ENCODE measurements at places on chromosomes 3 and 15.

GRCh38 chr15:51232581-51232980 is 105.8 kb downstream of the CYP19A1 start:
- no peak for DNase-seq

DNA sequence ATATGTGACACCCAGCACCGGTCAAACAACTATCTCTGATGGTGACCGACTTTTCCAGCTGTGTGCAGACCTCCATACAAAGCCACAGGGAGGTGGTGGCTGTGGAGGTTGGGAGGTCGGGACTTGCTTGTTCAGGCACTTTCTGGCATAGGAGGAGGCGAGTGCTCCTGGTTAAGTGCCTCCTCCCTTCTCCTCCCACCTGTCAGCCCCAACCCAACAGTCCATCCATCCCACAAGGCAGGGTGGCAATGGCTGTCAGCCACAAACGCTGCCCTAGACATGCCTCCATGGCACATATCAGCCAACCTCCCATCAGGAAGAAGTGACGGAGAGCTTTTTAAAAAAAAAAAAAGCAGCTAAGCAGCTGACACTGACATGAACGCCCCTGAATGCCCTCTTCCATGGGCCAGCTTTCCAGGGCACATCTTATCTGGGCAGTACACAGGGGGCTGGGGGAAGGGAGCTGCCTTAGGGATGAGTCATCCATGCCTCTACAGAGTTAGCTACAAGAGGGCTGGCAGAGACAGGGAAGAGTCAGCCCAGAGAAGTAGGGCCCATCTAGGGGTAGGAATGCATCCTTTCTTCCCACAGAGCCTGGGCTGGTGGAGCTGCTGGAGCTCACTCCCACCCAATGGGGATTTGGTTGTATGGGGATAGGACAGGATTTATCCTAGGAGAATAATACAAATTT is 41.2 kb downstream of the CCDC12 start:
- DNase-seq: peak; percentile 83

- DNase-seq: no peak
These were observed at the start of gene SV2B for GRCh38 chr15:91099995-91100813. Gene SV2B, plus strand, starts transcription at chr15:91100257. Its CDS starts 126,007 bp downstream, at chr15:91226264.

DNA sequence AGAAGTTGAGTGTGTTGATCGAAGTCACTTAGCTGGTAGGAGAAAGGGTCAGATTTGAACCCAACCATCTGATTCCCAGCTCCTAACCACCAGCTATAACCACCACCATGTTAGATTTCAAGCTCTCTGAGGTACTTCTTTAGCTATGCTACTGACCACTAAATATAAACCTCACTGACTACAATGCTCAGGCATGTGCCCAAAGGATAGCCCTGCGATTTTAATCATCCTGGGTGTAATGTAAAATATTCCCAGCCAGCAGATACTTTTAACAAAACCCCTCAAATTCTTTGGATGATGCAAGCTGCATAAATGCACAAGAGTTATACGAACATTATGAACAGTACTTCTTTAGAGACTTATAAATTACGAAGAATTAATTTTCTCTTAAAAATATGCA is 115.2 kb upstream of the TSC22D2 start:
- DNase-seq: no peak

GRCh38 chr3:11154036-11154952 is at the start of gene HRH1:
Gene HRH1, plus strand, starts transcription at chr3:11154493. Its CDS starts 104,545 bp downstream, at chr3:11259038.
- peak; percentile 31 for DNase-seq

GRCh38 chr15:42836251-42836650 is 84.3 kb downstream of the TTBK2 start:
- no peak for DNase-seq

DNA sequence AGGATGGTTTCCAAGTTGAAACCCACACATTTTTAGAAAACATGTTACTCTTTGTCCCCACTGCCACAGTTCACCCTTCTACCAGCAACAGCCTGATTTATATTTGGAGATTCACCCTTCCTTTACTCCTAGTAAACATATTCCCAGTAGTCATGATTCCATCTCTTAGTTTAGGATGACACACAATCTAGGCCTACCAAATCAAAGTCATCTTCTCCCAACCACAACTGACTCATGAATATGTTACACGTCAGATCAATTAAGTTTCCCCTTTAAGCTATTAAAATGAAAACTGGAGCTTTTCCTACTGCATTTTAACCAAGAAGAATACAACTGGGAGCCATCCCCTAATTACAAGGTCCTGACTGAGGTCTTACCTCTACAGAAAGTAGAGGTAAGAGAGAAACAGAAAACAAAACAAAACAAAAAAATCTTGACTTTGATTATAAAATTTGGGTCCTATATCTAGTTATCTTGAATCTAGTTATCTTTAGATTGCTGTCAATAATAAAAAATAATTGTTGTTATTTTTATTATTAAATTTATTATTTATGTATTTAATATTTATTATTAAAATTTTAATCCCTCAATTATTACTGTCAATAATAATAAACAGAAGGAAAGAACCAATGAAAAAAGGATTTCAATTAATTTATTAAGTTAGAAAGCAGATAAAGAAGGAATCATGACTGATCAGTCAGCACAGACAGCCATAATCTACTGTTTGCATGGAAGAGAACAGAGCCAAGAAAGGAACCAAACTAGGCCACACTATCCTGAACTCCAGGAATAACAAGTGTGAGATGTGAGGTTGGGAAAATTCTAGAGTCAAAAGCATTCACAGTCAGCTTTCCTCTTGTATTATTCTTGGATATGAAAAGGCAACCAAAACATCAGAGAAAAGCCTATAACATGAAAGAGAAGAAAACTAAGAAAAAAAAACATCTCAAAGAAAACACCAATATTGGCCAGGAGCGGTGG is 12.5 kb downstream of the DPH6 start:
- DNase-seq: no peak

- DNase-seq: no peak
These were observed 102.5 kb downstream of the SH3GL3 start for GRCh38 chr15:83549623-83550022.

- no peak for DNase-seq
These were observed 19.1 kb upstream of the LIMD1 start for GRCh38 chr3:45575386-45575923.

GRCh38 chr3:103513003-103513402 is 1078.2 kb downstream of the ZPLD1 start:
- DNase-seq: no peak

GRCh38 chr15:48992096-48992495 is 28.4 kb upstream of the SHC4 start:
- DNase-seq: no peak

GRCh38 chr3:175957427-175957826 is 1098.3 kb downstream of the NAALADL2 start:
- DNase-seq: no peak

DNA sequence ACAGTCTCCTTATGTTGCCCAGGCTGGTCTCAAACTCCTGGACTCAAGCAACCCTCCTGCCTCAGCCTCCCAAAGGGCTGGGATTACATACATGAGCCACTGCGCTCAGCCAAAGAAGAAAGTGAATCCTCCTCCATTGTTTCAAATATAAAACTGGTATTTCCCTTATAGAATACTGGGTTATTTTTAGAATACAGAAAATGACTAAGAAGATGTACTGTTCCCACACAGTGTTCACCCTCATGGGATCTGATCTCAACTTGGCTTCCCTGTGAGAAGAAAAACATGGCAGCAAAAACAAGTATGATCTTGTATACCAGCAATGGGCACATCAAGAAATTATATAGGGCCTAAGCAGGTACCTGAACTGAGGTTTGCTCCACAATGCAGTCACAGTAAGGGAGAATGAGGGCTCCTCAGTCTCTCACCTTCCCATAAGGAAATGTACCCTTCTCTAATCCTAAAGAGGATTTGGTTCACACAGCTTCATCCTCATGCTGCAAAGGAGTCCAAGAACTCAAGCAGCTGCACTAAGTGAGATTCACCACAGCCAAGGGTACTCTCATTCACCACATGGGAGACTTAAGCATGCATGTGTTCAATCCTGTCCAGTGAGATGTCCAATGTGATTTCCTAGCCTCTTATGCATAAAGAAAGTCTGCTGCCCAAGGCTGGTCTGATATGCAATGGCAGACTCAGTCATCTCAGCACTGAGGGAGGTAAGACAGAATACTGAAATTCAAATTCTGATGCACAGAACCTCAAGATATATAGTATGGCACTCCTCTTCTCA is 25.8 kb downstream of the USP4 start:
- no peak for DNase-seq

GRCh38 chr3:27675287-27675686 is 46.8 kb downstream of the EOMES start:
- DNase-seq: no peak

- DNase-seq: no peak
These were observed 28.6 kb upstream of the TSC22D2 start for GRCh38 chr3:150379469-150379868.

DNA sequence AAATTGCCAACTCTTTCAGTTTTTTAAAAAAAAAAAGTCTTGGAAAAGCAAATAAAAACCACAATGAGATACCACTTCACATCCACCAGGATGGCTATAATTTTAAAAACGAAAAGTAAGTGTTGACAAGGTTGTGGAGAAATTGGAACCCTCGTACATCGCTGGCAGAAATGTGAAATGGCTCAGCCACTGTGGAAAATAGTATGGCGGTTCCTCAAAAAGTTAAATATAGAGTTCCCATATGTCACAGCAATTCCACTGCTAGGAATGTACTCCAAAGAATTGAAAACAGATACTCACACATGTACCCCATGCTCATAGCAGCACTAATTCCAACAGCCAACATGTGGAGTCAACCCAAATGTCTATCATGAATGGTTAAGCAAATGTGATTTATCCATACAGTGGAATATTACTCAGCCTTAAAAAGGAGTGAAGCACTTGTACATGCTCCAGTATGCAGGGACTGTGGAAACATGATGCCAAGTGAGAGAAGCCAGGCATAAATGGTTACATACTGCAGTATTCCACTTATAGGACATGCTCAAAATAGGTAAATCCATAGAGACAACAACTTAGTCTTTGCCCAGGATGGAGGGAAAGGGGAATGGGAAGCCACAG is 73.8 kb upstream of the PCSK6 start:
- DNase-seq: no peak

DNA sequence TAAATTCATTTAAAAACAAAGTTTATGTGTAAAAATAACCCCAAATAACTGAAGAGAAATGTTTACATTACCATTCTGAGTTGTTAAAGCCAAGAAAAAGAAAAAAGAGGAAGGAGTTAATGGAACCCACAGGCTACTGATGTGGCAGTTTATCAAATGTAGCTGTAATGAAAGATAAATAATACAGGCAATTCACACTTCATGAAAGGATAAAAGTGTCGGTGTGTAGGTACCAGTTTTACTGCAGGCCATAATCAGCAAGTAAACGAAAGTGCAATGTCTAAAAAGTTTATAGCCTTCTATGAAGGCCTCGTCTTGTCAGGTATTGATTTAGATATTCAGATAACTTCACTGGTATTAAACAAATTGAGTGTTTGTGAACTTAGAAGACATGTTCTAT is 164.6 kb downstream of the DPH6 start:
- DNase-seq: no peak

GRCh38 chr3:133930341-133930933 is 34.8 kb upstream of the RAB6B start:
- peak; percentile 58 for DNase-seq

- DNase-seq: no peak
These were observed 102.4 kb downstream of the FMN1 start for GRCh38 chr15:33091983-33092693.

DNA sequence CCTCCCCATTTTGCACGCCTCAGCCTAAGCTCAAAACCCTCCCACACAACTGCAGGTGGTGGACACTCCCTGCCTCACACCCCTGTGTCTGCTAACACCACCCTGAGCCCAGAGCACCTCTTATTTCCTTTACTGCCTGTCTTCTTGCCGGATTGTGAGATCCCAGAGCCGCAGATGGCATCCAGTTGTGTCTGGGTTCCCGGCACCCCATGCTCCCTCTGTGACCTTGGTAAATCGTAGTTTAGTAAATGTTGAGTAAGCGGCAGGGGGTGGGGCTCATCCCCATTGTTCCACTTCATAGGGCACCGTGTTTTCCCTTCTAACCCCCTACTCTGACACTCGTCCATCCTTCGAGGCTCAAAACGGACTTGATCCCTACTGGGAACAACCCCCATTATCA is 14.9 kb downstream of the SPINT1 start:
- no peak for DNase-seq

DNA sequence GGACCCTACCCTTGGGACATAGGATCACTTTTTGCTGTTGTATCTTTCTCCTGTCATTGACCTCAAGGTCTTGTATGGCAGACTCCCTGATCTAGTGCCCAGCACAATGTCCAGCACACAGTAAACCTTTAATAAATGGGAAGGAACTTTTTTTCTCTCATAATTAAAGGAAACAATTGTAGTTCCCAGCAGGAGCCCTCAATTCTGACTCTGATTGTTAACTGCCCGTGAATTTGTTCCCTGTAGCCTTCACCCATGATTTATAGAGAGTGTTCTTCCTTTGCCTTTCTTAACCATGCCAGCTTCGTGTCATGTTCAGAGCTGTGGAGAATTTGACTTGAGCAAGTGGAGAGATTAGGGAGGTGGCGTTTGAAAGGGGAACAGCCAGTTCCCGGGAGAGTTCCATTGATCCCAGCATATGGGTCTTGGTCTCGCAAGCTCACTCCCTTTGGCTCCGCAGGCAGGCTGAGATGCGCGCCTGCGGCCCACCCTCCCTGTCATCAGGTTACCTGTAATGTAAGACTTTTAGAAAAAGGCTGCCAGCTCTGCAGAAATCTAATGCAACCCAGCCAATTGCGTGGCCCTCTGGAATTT is 182.6 kb downstream of the TP63 start:
- DNase-seq: no peak

DNA sequence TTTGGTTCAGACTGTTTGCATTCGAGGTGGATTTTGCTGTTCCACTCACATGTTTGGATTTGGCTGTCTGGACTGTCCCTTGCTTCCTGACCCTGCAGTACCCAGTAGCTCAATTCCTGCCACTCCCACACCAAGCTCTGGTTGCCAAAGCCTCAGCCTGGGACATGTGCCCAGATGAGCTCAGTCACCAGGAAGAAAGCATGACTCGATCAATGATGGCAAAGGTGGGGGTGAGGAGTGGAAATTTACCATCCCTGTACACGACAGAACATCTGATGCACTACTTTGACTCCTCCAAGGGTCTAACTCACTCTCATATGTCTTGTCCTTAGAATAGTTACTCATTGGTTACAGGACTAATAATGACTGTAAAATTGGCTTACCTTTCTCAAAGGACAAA is 45.2 kb downstream of the ZNF385D start:
- no peak for DNase-seq

- DNase-seq: no peak
These were observed 60.0 kb downstream of the RPL22L1 start for GRCh38 chr3:170809975-170810357.

DNA sequence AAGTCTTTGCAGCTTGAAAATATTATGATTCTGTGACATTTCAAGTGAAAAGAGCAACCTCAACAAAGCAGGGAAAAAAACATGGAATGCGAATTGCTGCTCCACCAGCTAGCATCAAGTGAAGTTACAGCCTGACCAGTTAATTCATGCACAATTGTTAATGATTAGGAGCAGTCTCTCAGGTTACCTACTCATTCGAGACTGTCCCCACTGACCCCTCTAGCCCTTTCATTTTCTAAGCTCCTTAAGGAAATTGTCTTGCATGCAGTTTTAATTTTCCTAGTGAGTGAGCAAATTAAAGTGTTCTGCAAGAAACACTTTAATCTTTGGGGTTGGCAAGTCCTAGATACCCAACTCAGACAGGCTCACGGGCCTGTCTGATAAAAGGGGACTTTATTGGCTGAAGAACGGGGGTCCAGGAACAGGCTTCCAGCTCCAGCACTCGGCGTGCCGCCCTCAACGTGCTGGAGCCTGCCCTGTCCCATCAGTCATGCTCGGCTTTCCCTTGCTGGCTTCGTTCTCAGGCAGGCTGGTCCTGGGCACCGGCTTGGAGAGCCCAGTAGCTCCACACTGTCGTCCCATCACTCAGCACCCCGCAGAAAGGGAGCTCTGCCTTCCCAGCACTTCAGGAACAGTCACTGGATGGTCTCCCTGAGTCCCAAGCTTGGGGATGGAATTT is 18.3 kb downstream of the PODXL2 start:
- DNase-seq: no peak
